Activated CD4-positive, alpha-beta T cell treated with anti-CD3 and anti-CD28 coated beads, Interleukin-2, amount 10 ng/mL, durations not matched to agents 7 days and 5 days (primary cell): ENCODE measurements at places on chromosomes 1 and 21. TPM values are rescaled to one million over a fixed set of nuclear protein-coding genes. Genes with fewer than 3 reads are reported as not detected.

GRCh38 chr1:96820107-96820506 lies 98.5 kb downstream of the PTBP2 start:
- no peak for DNase-seq
- peaks cover 3% of the 10 kb centered on the region for H3K4me1 ChIP-seq
- H3K4me3 ChIP-seq = no peak overlapping the region

DNA sequence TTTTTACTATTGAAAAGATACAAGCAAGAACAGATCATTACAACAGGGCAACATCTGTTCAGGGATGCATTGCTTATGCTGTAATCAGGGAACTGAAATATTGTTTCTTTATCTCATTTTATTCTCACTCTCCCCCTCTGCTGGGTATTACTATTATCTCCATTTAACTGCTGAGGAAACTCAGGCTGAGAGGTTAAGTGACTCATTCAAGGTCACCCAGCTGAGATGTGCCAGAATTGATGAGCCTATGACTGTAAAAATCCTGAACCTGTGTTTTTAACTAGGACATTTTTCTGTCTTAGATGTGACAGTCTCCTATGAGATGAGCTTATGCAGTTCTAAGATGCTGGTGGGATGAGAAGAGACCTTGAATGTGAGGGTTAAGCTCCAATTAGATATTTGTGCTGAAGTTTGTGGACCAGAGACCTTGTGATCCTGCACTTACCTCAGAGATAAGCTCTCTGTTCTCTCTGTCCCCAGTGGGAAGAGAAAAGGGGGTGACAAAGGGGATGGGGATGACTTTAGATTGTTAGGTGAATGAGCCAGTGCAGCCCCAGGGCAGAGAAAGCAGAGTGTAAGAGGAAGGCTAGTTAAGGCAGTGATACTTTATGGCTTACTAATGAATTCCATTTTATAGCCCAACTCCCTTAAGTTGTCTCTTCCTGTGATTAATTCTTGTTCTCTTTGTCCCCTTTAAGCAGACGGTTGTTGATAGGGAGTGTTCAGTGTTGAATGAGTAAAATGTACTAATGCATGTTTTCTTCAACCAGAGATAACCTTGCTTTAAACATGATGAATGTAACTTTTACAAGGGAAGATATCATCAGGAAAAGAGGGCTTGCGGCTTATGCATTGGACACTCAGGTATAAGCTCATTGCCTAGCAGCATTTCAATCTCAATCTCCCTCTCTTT lies 111.4 kb downstream of the HLX start:
- H3K36me3 ChIP-seq = no peaks in the 10 kb centered on the region
- peaks cover 3% of the 10 kb centered on the region for H3K27me3 ChIP-seq
- no peak overlapping the region for H3K27ac ChIP-seq

DNA sequence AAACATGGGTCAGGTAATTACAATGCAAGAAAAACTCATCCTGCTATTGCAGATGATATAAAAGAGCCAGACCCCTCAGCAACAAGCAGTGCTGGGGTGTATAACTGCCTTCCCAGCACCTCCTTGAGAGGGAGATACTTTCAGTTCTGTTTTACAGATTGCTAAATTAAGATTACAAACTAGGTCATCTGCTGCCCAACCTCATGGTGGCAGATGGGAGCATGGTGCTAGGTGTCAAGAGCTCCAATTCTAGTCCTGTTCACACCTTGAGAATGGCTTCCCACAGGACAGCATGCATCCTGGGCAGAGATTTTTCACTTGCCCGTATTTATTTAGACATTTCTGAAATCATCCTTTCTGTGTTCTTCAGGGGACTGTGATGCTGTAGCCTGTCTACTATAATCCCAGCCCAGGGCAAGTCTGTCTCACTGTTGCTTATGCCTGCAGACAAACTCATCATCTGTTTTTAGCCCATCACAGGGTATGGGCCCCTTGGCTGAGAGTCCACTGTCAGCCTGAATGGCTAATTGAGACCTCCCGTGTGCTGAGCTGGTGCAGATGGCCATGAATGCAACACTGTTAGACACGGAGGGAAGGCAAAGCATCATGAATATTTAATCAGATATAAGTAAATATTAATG lies 40.2 kb upstream of the PBX1 start:
- H3K4me1 ChIP-seq = no peaks in the 10 kb centered on the region
- no peak overlapping the region for H3K27ac ChIP-seq
- H3K36me3 ChIP-seq = no peaks in the 10 kb centered on the region
- no peak overlapping the region for H3K4me3 ChIP-seq
- DNase-seq = no peak
- H3K27me3 ChIP-seq = no peaks in the 10 kb centered on the region

DNA sequence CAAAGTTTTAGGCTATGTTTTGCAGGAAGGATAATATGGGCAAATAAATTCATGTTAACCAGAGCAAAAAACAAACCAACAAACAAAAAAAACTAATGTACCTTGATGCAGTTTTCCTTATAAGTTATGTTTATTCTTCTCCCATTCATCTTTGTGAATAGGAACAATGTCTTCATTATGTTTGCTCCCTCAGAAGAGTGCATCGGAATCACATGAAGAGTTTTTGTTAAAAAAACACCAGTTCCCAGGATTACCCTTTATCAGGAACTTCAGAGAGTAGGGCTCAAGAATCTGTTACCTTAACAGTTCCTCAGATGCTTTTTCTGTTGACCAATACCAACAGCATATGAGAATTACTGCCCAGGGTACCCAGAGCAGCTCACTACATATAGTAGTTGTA lies 14.6 kb upstream of the PRRC2C start:
- no peak for DNase-seq
- H3K27ac ChIP-seq = no peak overlapping the region
- no peaks in the 10 kb centered on the region for H3K4me1 ChIP-seq
- peaks cover 9% of the 10 kb centered on the region for H3K27me3 ChIP-seq

- H3K27me3 ChIP-seq = peaks cover 4% of the 10 kb centered on the region
- H3K36me3 ChIP-seq = no peaks in the 10 kb centered on the region
- H3K4me1 ChIP-seq = no peaks in the 10 kb centered on the region
- no peak overlapping the region for H3K27ac ChIP-seq
- no peak overlapping the region for H3K4me3 ChIP-seq
These were observed 21.0 kb downstream of the CLCA4 start for GRCh38 chr1:86567878-86568277.

DNA sequence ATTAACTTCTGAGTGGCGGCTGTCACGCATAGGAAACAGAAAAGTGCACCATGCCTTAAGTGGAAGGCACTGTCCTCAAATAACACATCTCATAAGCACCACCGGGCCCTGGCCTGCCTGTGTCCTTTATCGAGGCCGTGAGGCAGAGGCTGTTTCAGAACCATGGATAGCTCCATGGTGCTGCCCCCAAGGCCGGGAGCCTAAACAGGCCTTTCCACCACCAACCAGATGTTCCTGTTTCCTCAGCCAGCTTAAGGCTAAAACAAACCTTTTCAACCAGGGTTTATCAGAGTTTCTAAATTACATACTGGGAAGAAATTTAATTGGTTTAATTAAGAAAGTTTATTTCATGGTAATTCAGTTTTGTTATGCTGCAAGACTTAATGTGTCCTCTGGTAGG lies 114.4 kb downstream of the DMRTA2 start:
- no peak overlapping the region for H3K27ac ChIP-seq
- H3K36me3 ChIP-seq = no peaks in the 10 kb centered on the region
- H3K27me3 ChIP-seq = no peaks in the 10 kb centered on the region
- H3K4me1 ChIP-seq = no peaks in the 10 kb centered on the region
- no peak overlapping the region for H3K4me3 ChIP-seq
- DNase-seq = peak; percentile 33

- no peak for DNase-seq
- H3K27me3 ChIP-seq = no peaks in the 10 kb centered on the region
- H3K27ac ChIP-seq = no peak overlapping the region
These were observed 1279.1 kb downstream of the NCAM2 start for GRCh38 chr21:22277341-22277740.

- H3K4me3 ChIP-seq = no peak overlapping the region
- DNase-seq = no peak
- no peaks in the 10 kb centered on the region for H3K36me3 ChIP-seq
- no peak overlapping the region for H3K27ac ChIP-seq
- peaks cover 9% of the 10 kb centered on the region for H3K27me3 ChIP-seq
These were observed 141.4 kb upstream of the CXADR start for GRCh38 chr21:17371450-17371849.

DNA sequence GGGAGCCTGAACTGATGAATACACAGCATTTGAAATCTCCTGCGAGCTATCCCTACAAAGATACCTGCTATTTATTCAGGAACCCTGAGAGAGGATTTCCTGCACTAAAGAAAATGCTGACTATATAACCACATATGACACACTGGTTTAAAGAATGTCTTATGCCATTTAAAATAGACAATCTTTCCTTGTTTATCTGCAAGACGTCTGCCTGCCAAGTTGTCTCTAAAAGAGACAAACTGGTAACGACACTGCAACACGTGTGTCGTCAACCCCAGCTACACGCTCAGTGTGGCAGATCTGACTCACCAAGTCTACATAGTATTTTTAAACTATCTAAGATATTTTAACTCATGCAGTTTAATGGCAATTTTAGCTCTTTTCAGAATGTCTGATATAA lies 42.7 kb downstream of the APP start:
- no peak overlapping the region for H3K27ac ChIP-seq
- H3K27me3 ChIP-seq = no peaks in the 10 kb centered on the region
- no peak for DNase-seq

GRCh38 chr1:8590721-8591351 lies 226.6 kb downstream of the RERE start:
- no peak for DNase-seq
- peak overlapping the region; percentile 38 for H3K27ac ChIP-seq
- H3K27me3 ChIP-seq = no peaks in the 10 kb centered on the region
- H3K4me3 ChIP-seq = no peak overlapping the region
- H3K4me1 ChIP-seq = peaks cover 42% of the 10 kb centered on the region

- H3K36me3 ChIP-seq = no peaks in the 10 kb centered on the region
- H3K4me3 ChIP-seq = peak overlapping the region; percentile 43
- DNase-seq = no peak
- H3K4me1 ChIP-seq = peaks cover 14% of the 10 kb centered on the region
- H3K27ac ChIP-seq = no peak overlapping the region
These were observed 1.3 kb upstream of the CACNA1E start for GRCh38 chr1:181482001-181482430.

GRCh38 chr1:95467036-95467435 lies 233.0 kb downstream of the RWDD3 start:
- no peak for DNase-seq
- no peaks in the 10 kb centered on the region for H3K4me1 ChIP-seq
- no peak overlapping the region for H3K27ac ChIP-seq
- H3K36me3 ChIP-seq = no peaks in the 10 kb centered on the region
- H3K27me3 ChIP-seq = no peaks in the 10 kb centered on the region

GRCh38 chr1:93347334-93347899 lies 1.7 kb downstream of the DR1 start:
- H3K4me1 ChIP-seq = peaks cover 28% of the 10 kb centered on the region
- no peak for DNase-seq
- H3K27me3 ChIP-seq = no peaks in the 10 kb centered on the region
- H3K27ac ChIP-seq = peak overlapping the region; percentile 96
- H3K36me3 ChIP-seq = peaks cover 34% of the 10 kb centered on the region

DNA sequence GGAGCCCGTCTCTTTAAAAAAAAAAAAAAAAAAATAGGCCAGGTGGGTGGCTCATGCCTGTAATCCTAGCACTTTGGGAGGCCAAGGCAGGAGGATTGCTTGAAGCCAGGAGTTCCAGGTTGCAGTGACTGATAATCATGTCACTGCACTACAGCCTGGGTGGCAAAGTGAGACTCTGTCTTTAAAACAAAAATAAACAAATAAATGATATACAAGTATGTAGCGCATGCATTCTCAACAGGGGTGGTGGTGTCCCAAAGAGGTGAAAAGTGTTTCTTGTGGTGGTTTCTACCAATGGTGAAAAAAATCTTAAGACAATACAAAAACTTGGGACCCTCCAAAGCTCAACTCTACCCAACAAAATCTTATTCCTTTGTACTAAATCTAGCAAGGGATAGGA lies 17.9 kb downstream of the CNN3 start:
- no peak overlapping the region for H3K4me3 ChIP-seq
- H3K27me3 ChIP-seq = peaks cover 7% of the 10 kb centered on the region
- H3K4me1 ChIP-seq = no peaks in the 10 kb centered on the region
- no peak overlapping the region for H3K27ac ChIP-seq
- DNase-seq = no peak
- no peaks in the 10 kb centered on the region for H3K36me3 ChIP-seq

DNA sequence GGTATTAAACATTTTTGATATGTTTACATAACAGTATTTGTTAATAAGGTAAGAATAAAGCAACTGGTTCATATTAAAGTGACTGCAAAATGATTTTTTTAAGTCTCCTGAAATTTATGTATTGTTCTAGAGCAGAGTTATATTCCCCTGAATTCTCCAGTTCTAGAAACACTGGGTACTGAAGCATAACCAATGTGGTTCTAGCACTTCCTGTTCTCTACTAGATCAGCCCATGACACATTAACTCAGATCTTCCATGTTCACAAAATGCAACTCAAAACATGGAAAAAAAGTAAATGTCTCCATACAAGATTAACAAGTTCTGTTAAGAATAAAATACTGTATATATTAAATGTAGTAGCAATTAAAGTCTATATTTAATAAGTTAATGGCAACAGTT lies 3.9 kb downstream of the NEGR1 start:
- peaks cover 32% of the 10 kb centered on the region for H3K27me3 ChIP-seq
- no peak overlapping the region for H3K27ac ChIP-seq
- H3K4me1 ChIP-seq = peaks cover 14% of the 10 kb centered on the region
- no peaks in the 10 kb centered on the region for H3K36me3 ChIP-seq
- no peak overlapping the region for H3K4me3 ChIP-seq
- no peak for DNase-seq

GRCh38 chr1:100950781-100951180 lies 54.9 kb downstream of the SLC30A7 start:
- H3K4me3 ChIP-seq = no peak overlapping the region
- no peak for DNase-seq
- H3K4me1 ChIP-seq = peaks cover 70% of the 10 kb centered on the region
- H3K27me3 ChIP-seq = no peaks in the 10 kb centered on the region
- peak overlapping the region; percentile 93 for H3K27ac ChIP-seq

FCGR1A gene
- not detected for total RNA-seq

ALPL gene
- not detected for total RNA-seq

PLA2G2F gene
- not detected for total RNA-seq

TDRD5 gene
- total RNA-seq = not detected

CELA2B gene
- total RNA-seq = not detected

LYPD8 gene
- not detected for total RNA-seq

C8B gene
- not detected for total RNA-seq
